K562 (cell line): ENCODE measurements at places on chromosomes 3 and 15.

GRCh38 chr3:58683001-58683458 is 16.5 kb upstream of the FAM3D start:
- DNase-seq, result no peak

- no peak for DNase-seq
Observed at GRCh38 chr3:99656624-99657023, 18.2 kb downstream of the COL8A1 start.

GRCh38 chr3:62049033-62049432 is 324.3 kb downstream of the FEZF2 start:
- no peak for DNase-seq

- no peak for DNase-seq
Observed at GRCh38 chr3:174533286-174533685, 325.8 kb upstream of the NAALADL2 start.

GRCh38 chr15:41340189-41340695 is 7.6 kb downstream of the NUSAP1 start:
- DNase-seq, result no peak
